ENCODE measurements at places on chromosomes 1 and 21.

- peak; percentile 20 for DNase-seq
These were observed 21.7 kb upstream of the KCND3 start for GRCh38 chr1:112011202-112011601.

DNA sequence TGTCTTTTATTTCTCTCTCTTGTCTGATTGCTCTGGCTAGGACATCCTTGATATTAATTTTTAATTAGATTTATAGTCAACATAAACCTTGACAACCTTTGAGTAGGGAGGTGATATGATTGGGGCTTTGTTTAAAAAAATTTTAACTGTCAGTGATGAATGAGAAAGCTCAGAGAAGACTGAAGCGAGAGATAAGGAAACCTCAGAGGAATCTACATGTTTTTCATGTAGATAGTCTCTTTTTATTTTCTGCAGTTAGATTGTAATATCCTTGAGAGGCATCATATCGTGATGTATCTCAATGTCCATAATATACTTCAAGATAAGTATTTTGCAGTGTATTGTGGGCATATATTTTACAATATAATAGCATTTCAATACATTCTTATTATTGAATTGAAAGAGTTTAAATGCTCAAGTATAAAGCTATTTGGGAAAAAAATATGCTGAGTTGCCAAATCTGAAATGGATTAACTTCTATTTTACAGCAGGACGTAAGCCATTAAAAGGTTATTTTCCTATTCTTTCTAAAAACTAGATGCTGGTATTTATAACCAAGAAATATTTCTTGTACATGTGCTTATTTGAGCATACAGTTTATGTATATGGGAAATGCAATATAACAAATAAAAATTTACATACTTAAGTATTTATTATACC, 802.4 kb upstream of the ADGRL4 start:
- no peak for DNase-seq

DNA sequence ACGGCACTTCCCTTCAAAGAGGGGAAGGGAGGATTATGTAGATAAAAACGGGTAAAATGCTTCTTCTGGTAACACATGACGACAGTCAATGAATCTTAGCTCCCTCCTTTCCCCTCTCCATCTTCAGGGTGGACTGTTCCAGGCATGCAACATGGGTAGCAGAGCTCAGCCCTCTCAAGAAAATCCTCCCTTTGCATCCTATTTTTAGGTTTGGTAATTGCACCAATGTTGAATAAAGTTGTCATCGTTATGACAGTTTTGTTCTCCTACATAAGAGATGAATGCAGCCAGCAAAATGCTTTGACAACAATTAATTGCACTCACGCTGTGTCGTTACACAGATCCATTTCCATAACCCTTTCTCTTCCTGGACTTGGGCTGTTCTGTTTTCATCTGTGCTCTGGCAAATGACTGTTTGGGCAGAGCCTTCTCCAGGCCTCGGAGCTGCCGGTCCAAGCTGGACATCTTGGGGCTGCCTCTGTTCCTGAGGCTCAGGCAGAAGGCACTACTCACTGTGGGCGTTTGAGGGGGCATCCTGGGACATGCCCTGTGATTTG, 127.6 kb downstream of the CNIH3 start:
- DNase-seq, result no peak

GRCh38 chr1:8023995-8024313, 2.2 kb downstream of the ERRFI1 start:
- DNase-seq, result no peak

- DNase-seq, result no peak
These were observed 314.1 kb downstream of the DISC1 start for GRCh38 chr1:231940701-231941100.

GRCh38 chr21:26280775-26281174, 110.2 kb upstream of the APP start:
- DNase-seq, result no peak

GRCh38 chr21:25371841-25372425, 235.3 kb downstream of the MRPL39 start:
- DNase-seq, result no peak

- peak; percentile 66 for DNase-seq
These were observed 52.7 kb downstream of the TGFB2 start for GRCh38 chr1:218397752-218398339.

- no peak for DNase-seq
These were observed 64.8 kb upstream of the TENT5C start for GRCh38 chr1:117541003-117541402.

DNA sequence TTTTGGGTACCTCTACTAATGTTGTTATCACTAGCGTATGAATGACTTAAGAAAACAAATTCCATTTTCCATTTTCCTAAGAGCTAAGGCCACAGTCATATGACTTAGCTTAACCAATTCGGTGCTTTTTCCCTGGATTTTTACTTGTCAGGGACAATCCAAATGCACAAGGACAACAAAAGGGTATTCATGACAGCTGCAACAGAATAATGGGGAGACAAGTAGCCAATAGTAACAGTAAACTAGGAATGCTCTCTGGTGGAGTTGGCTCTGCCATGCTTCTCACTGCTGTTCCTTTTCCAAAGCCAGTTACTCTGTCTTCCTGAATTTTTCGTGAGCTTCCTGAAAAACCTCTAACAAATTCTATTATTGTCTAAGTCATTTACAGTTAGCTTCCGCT, 52.9 kb downstream of the LRRIQ3 start:
- DNase-seq, result no peak

GRCh38 chr21:39386194-39386593, 37.3 kb upstream of the HMGN1 start:
- DNase-seq, result no peak

- DNase-seq, result no peak
These were observed 688 bp downstream of the PTTG1IP start for GRCh38 chr21:44872649-44873355.

- DNase-seq, result no peak
These were observed 15.2 kb downstream of the NDC1 start for GRCh38 chr1:53822931-53823330.

DNA sequence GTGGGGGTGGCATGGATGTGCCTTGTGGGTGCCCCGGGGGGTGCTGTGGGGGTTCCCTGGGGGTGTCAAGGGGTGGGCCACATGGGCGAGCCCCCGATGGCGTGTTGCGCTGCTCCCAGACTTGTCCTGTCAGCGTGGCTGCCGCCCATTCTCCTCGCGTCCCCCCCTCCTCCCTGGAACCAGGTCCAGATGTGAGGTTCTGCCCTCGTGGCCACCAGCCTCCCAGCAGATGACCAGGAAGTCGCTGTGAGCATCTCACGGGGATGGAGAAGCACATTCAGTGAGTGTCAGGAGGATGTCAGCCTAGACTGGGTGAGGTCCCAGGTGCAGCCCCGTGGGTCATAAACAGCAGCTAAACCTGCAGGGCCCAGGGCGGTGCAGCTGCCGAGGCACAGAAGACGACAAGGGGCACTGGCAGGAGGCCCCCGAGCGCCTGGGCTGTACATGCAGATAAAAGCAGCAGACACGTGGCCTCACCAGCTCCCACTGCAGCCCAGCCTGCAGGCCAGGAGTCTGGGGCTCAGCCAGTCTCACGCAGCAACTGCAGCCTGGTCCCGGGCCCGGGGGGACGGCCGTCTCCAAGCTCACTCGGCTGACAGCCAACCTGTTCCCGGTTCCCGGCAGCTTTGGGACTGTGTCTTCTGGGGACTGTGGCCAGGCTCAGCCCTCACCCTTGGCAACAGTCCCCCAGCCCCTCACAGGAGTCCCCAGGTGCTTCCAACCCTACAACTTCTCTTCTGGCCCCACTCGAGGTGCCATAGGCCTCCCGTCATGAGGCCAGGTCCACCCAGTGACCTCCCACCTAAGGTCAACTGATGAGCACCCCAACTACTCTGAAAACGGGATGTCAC, 17.5 kb upstream of the COL6A2 start:
- no peak for DNase-seq

- DNase-seq, result no peak
These were observed 389.3 kb downstream of the ST6GALNAC3 start for GRCh38 chr1:76463849-76464248.

DNA sequence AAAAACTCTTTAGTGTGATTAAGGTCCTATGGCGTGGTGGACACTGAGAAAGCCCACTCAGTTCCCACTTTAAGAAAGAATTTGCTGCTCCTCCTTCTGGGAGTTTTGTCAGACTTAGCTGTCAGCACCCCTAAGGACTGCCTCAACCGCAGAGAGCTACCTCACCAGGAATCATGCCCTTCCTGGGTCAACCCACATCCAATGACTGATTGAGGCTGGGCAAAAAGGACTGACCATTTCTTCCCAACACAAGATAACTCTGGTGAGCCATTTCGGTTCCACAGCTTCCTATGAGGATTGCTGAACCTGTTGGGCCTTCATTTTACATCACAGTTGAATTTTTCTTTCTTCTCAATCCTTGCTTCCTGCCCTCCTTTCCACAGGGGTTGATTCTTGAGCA, 197.9 kb downstream of the NCAM2 start:
- DNase-seq, result no peak

- no peak for DNase-seq
These were observed 15.9 kb downstream of the PEA15 start for GRCh38 chr1:160221089-160221488.

DNA sequence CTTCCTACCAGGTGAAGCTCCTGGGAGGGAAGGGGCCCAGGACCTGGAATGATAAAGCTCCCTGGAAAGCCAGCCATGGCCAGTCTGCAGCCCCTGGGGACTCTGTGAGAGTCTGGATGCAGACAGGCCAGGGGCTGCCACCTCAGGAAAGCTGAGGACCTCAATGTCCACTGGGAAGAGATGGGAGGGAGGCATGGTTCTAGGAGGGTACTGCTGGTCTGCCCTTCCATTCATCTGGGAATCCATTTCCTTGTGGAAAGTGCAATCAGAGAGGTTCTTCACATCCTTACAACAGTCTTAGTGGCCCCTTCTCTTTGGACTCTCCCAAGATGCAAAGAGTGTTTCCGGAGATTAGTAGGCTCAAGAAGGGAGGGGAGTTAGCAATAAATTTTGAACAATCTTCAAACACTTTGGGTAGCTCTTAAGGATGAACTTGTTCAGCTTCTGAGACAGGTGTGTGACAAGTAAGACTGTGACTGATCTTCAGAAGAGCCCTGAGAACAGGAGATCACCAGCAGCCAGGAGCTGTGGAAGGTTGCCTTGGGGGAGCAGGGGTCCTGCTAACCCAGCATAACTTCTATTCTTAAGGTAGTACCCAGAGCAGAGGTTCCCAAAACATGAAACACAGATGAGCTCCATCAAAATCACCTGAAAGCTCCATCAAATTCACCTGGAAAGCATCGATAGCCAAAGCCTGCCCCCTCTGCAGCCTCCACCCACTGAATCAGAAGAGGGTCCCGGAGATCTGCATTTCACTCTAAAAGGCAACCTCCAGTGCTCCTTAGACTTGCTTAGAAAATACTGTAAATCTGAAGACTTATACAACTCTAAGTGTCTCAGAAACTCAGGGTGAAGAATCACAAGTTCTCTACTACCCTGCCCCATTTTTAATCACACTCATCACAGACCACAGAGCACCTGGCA, 616 bp upstream of the LAX1 start:
- DNase-seq, result no peak

DNA sequence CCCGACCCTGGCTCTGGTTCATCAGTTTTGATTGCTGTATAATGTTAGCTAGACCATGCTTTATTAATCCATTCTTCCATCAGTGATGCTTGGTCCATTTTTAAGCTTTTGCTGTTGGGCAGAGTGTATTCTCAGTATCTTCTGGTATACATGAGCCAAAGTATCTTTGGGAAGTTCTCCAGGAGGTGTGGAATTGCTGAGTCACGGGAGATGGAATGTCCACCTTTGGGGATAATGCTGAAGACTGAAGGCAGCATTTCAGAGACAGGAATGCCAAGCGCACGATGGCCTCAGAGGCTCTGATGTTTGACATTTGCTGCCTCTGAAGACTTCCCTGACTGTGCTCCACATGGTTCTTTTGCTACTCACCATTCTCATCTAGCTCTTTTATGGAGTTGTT, 266.3 kb upstream of the KAZN start:
- no peak for DNase-seq

DNA sequence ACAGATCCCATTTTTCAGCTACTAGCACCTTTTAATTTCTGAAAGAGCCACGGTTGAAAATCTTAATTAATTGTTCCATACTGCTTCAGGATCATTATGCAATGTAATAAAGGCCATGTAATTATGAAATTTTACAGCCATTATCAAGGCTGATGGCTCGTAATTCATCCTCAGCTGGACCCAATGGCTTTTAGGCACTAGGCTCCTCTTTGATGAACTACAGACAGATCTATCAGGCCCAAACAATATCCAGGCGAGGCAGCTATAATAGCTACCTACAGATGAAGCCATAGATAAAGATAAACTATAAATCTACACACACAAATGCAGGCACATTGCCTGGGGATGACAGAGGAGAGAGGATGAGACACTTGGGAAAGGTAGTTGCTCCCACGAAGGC, 110.5 kb upstream of the USH2A start:
- no peak for DNase-seq
